Activated CD4-positive, alpha-beta T cell treated with anti-CD3 and anti-CD28 coated beads, Interleukin-2, amount 10 ng/mL, durations not matched to agents 24 days and 14 days (primary cell): ENCODE measurements at places on chromosomes 13 and 19. TPM values are rescaled to one million over a fixed set of nuclear protein-coding genes. Genes with fewer than 3 reads are reported as not detected.

The ZNF682 gene
- total RNA-seq, result 4.7 and 6.5 TPM in 2 replicates

The ADGRE1 gene
- 3.8 and 4.3 TPM in 2 replicates for total RNA-seq

The WDR87 gene
- not detected in 2 replicates for total RNA-seq

The IQCN gene
- 2.3 and 3.0 TPM in 2 replicates for total RNA-seq

DNA sequence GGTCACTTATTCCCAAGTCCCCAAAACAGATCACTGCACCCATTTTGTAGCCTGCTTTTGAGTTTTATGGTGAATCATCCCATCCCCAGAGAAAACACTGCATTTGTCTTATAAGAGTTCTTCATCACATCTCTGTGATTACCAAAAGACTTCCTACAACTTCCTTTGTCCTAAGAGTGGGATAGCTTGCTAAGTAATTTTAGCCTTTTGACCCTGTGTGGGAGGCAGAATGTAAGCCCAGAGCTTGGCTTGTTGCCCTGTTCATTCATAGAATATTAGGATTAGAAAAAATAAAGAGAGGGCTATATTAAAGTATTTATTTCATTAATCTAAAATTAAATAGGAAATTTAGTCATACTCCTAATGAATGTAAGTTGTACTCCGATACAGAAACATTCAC is 213.3 kb downstream of the MZT1 start:
- DNase-seq, result no peak

- no peak for DNase-seq
Measured at GRCh38 chr19:48502350-48503018, 9.2 kb downstream of the LMTK3 start.

The SLC7A10 gene
- total RNA-seq, result not detected in 2 replicates

- DNase-seq, result no peak
Measured at GRCh38 chr19:54297759-54298305, 15.1 kb downstream of the LILRA5 start.

- no peak for DNase-seq
Measured at GRCh38 chr13:35285677-35286076, 190.8 kb downstream of the MAB21L1 start.

- peak; percentile 65 for DNase-seq
Measured at GRCh38 chr13:46655377-46656180, 102.6 kb downstream of the LRCH1 start.

DNA sequence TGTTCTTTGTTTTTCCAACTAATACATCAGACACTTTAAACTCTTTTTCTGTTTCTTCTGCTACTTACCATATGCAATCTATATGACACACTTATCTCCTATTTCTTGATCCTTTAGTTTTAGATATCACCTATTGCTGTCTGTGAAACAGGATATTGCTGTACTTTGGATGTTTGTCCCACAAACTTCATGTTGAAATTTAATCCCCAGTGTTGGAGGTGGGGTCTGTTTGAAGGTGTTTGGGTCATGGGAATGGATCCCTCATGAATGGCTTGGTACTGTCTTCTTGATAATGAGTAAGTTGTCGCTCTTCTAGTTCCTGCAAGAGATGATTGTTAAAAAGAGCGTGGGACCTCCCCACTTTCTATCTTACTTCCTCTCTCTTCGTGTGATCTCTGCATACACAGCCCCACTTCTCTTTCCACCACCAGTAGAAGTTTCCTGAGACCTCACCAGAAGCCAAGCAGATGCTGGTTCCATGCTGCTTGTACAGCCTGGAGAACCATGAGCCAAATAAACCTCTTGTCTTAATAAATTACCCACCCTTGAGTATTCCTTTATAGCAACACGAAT is 244.2 kb downstream of the NHLRC3 start:
- no peak for DNase-seq

DNA sequence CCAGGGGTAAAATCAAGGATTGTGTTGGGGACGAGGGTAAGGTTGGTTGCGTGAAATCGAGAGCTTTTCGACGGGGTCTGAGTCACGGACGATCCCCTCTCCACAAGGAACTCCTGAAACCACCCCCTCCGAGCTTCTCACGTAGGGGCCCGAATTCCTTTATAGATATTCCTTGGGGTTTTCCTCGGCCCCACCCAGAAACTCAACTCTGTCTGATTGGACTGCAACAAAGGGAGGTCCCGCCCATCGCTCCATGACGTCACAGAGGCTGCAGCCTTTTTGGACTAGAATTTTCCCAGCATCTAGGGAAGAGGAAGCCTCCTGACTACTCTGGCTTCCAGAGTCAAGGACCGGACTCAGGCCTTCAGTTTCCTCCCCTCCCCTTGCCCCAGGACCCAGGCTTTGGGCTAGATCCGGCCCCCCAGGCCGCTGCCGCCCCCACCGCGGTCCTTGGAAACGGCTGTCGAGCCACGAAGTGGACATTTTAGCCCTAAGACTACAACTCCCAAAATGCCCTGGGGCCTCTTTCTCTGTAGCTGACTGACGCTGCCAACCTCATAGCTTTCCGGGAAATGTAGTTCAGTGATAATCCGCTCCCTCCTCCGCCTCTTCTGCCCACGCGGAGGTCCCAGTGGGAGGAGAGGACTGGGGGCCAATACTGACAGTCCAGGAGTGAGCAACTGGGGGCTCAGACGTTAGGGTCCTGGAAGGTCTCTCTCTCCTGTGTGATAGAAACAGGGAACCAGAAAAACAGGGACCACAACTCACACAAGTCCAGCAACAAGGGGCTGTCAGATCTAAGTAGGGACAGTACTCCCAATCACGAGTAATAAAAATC is at the start of gene IZUMO1:
TSS of gene IZUMO1 (minus strand) at position 172 of the 838 bp plus-strand sequence. CDS start 1,050 bp downstream, outside the sequence.
- DNase-seq, result peak; percentile 90

DNA sequence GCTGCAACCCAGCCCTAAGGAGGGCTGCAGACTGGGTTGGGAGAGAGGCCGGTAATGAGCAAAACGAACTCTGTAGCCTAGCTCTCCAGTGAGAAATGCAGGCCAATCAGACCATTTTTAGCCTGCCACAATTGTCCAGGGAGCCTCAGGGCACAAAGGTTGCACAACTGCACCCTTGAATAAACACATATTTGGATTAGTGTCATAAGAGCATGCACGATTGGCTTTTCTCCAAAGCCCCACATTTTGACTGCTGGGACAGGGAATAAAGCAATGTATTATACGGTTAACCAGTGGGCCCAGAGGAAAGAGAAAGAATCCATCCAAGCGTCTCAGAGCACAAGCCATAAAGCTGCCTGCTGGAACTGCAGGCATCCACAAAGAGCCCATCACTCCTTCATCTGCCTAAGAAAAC is 729.4 kb upstream of the SGCG start:
- no peak for DNase-seq

- no peak for DNase-seq
Measured at GRCh38 chr13:75656425-75656989, 20.4 kb downstream of the LMO7 start.

DNA sequence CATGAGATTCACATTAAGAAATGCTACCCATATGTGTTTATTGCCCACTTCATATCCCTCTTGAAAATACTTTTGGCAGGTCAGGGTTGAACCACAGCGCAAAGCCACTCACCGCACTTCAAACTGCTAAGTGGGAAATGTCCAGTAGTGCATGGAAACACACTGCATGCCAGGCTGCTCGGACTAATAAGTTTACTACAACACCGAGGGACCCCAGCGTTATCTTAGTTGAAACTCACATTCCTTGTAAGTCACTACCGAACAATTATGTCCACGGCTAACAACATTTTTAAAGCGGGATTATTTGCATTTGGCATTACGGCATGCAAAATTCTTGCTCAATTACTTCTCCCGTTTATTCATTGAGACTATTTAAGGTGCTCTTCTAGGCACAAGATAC is 4.0 kb downstream of the BRD4 start:
- no peak for DNase-seq

- DNase-seq, result no peak
Measured at GRCh38 chr13:74289107-74289506, 154.9 kb upstream of the KLF12 start.

DNA sequence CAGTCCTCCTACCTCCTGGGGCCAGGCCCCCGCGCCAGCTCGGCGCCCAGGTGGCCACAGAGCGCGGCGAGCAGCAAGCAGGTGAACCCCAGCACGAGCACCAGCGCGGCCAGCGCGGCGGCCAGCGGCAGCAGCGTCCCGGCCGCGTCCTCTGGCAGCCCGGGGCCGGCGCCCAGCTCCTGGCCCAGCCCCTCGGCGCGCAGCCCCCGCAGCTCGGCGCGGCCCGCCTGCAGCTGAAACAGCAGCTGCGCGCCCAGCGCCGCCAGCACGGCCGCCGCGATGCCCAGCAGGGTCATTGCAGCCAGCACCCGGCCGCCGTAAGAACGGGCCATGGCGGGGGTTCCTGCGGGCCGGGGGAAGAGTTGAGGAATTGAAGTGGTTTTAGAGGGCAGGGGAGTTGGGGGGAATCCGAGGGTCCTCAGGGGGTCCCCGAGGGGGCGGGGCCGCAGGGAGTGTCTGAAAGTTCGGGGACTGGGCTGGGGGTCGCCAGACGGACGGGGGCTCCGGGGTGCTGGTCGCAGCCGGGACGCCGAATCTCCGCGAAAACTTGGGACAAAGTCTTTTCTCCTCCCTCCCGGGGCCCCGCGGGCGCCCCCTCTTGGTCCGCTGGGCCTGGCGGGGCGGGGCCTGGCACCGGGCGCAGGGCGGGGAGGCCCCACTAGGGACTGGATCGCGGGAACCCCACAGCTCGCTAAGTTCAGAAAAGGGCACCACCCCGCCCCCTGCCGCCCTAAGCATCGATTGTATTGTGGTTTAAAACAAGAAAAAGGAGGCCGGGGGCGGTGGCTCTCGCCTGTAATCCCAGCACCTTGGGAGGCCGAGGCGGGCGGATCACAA is at the start of gene TMEM221:
TSS of gene TMEM221 (minus strand) at position 538 of the 837 bp plus-strand sequence. CDS start at position 332, 206 bp downstream.
- DNase-seq, result peak; percentile 86

DNA sequence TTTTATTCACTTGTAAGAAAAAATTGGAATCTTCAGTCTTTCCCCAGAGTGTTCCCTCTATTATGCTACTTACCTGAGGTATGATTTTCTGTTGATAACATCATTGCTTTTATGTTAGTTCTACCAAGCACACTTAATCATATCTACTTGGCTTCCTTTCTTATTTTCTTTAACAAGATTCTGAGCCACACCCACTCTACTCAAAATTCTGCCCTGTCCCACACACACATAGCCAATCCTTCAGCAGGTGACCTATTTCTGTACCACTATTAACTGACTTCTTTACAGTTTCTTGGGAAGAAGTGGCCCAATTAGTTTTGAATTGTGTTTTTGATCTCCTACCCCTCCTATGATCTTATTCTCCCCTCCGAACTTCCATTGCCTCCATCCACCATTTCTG is 215.7 kb downstream of the PCDH9 start:
- DNase-seq, result no peak

The ZFR2 gene
- total RNA-seq, result not detected in 2 replicates

DNA sequence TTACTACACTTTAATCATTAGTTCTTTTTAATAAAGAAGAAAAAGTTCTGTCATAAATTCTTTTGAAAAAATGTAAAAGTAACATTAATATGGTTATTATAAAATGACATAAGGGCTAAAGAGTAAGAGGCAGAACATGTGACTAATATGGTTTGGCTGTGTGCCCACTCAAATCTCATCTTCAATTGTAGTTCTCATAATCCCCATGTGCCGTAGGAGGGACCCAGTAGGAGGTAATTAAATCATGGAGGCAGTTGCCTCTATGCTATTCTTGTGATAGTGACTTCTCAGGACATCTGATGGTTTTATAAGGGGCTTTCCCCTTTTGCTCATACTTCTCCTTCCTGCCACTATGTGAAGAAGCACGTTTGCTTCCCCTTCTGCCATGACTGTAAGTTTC is 104.5 kb downstream of the UGGT2 start:
- no peak for DNase-seq

DNA sequence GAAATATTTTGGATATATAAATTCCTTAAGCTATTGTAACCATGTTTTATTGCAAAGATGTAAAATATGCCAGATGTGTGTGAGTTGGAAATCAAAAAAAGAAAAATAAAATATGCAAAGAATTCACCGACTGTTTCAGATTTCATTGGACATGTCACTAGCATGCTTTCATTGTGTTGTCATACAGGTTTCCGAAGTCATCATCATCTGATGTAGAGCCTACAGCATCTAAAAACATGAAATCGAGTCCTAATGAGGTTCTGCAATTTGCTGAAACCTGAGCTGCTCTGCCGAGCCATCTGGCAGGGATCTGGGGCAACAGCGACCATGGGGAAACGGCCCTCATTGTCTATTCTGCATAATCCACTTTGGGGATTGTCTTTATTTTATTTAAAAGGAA is 196.1 kb upstream of the MAB21L1 start:
- no peak for DNase-seq

DNA sequence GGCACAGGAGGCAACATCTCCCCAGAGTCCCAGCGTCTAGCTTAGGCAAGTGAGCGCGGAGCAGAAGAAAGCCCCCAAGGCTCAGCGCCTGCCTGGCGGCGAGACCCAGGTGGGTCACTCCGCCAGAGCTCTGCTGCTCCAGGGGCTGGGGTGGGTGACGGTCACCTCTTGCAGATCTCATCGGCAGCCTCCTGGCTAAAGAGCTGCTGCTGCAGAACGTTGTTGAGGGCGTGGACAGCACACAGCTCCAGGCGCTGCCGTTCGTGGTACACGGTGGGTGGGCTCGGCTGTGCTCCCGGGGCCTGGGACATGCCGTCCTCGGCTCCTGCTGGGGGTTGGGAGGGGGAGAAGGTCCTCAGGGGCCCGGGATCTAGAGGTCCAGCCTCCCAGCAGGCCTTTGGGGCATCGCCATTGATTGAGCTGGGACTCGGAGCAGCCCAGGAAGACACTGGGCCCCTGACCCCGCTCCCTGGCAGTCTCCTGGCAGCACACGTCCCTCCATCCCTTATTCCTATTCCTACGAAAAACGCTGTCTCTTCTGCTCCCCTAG is 795 bp downstream of the JOSD2 start:
- DNase-seq, result peak; percentile 63

The TNNT1 gene
- total RNA-seq, result 0.36 and 0.51 TPM in 2 replicates

The TMEM238 gene
- 9.7 and 11.3 TPM in 2 replicates for total RNA-seq

The ATP4B gene
- not detected in 2 replicates for total RNA-seq

The CCDC169 gene
- total RNA-seq, result 0.35 and 0.50 TPM in 2 replicates

The ZNF534 gene
- not detected in 2 replicates for total RNA-seq

DNA sequence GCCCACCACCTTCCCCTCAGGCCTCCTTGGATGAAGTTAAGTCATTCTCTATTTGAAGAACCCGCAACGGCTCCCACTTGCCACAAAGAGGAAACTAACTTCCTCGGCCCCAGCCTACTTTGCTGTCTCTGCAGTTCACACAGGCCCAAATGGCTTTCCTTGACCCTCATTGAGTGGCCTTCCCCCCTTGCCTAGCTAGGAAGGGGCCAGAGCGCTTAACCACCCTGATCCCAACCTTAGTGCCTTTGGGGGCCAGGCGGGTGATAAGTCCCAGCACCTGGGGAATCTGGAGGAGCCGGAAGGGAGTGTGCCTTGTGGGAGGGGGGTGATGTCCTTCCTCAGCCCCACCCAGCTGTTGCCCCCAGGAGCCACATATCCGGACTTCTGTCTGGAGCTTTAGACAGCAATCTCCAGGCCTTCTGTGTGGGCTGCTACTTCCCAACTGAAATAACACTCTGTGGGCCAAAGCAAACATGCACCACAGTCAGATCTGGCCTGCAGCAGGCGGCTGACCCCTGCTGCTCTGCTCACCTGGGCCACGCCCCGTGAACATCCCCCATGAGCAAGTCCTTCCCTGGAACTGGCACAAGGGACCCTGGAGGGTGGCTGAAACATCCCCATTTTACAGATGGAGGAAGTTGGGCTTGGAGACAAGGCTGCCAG is 10.5 kb downstream of the NECTIN2 start:
- DNase-seq, result no peak

The GJB2 gene
- total RNA-seq, result 3.3 and 3.6 TPM in 2 replicates
